ENCODE measurements at places on chromosomes 2 and 18.

GRCh38 chr2:29343830-29344229 is 228.6 kb downstream of the CLIP4 start:
- DNase-seq = no peak

GRCh38 chr2:207746131-207746530 is 23.6 kb downstream of the FZD5 start:
- peak; percentile 36 for DNase-seq

GRCh38 chr2:153478289-153479261 is at the start of gene RPRM:
TSS of gene RPRM (minus strand) at chr2:153478762. CDS start at chr2:153478565, 197 bp downstream.
- peak; percentile 59 for DNase-seq

DNA sequence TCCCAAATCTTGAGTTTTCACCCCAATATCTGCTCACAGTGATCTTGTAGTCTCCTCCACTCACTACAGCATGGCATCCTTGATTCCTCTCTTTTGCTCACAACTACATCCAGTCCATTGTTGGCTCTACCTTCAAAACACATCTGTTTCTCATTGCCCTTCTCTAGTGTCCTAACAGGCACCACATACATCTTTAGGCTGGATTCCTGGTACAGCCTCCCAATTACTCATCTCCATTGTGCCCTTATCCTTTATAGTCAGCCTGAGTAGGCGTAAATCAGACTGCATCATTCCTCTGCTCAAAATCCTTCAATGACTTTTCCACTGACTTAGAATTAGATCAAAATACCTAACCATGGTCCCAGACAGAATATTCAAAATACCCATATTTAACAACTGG is 10.7 kb upstream of the TAF1B start:
- no peak for DNase-seq

DNA sequence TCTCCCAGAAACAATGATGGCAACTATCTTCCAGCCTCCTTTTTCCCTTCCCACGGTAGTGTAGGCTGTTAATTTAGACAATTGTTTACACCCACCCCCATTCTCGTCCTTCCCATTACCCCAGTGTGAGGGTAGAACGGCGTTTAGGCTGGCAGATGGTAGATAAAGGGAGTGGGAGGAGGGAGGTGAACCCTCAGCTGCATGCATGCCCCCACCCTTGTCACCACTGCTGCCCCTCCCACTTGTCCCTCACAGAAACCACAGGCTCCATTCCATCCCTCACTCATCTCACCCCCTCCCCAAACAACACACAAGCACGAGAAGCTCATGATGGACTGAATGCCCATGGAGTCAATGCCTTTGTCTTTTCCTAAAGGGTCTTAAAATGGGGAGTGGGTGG is 107.9 kb upstream of the PARD3B start:
- no peak for DNase-seq

DNA sequence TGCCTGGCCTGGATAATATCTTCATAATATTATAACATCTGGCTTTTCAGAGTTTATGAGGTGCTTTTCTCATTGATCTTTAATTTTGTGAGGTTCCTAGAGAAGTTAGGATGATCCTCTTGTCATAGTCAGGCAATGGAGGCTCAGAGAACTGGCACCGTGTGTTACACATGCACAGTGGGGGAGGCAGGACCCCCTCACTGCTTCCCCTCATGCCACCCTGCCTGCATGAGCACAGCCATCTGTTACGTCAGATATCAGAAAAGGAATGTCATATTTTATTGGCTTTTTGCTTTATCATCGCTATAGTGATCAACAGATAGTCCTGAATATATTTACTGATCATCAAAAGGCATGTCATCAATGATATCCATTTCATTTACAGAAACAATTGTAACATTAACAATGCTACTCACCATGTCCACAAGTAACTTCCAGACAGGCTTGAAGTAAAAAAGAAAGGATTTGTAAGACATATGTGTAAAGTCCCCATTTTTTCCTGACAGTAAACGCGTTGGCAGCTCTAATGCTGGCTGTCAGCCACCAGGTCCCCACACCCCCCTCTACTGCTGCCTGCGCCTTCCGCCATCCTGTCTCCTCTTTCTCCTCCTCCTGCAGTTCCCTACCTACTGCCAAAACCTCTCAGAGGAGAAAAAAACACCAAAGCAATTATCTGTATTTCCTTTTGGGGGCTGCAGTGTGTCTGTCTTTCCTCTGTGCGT is 18.8 kb downstream of the ENOSF1 start:
- no peak for DNase-seq

- DNase-seq = no peak
Observed at GRCh38 chr2:180115675-180116074, 108.6 kb upstream of the CWC22 start.

DNA sequence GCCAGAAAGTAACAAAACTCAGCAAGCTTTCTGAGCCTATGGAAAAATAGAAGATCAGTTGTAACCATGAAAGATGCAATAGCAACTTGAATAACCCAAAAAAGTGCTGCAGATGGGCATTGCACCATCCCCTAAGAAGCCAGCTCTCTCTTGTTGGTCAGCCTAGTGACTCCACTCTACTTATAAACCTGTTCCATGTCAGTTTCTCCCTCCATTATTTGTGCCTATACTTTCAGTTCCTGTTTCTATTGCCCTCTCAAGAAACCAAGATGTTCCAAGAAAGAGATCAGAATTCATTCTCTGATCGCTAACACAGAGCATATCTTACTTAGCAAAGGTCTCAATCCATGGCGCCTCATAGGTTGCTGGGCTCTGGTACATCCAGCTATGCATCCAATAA is 170.3 kb upstream of the MAP2 start:
- DNase-seq = no peak

DNA sequence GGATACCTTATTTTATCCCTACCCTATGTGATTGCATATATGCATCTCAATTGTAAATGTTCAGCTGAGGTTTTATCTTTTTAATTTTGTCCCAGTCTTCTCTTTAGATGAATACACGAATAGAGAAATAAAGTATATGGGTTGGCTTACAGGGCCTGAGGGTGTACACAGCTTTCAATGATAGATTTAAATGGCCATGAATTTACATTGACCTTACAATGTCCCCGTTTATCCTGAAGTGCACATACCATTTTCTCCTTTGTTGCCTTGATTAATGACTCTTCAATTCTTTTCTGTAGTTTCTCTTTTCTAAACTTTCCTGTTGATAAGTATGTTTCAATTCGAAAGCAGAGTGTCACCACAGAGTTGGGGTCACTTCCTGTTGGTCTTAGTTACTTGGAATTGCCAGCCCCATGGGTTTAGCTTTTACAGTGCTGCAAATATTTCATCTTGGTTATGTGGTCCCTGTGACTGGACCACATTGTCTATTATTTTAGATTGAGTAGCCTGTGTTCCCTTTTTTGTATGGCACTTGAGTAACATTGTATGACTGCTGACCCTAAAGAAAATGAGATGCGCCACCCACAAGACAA is 1616.3 kb upstream of the ACVR2A start:
- DNase-seq = no peak

DNA sequence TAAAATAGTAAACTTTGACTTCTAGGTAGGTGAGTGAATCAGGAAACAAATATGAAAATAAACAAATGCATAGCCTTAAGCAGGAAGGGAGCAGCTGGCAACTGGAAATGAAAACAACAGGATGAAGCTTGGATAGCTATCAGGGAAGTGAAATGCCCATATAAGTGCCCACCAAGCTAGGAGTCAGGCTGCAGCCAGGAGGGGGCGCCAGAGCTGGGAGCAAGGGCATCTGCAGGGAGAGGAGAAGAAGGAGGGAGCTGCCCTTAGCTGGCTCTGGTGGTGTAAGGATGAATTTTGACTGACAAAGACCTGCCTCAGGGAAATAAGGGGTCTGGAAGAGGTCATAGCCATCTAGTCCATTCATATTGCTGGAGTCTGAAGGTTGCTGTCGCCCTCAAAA is 298.3 kb downstream of the TDRD15 start:
- no peak for DNase-seq

GRCh38 chr2:151673016-151673415 is 61.3 kb downstream of the NEB start:
- DNase-seq = no peak

GRCh38 chr2:204535764-204536163 is 9.5 kb upstream of the PARD3B start:
- no peak for DNase-seq

GRCh38 chr2:186918495-186918894 is 69.5 kb upstream of the ZSWIM2 start:
- DNase-seq = no peak

- no peak for DNase-seq
Observed at GRCh38 chr2:134244086-134244485, 9.8 kb upstream of the MGAT5 start.

GRCh38 chr2:176961775-176962619 is 250.6 kb upstream of the HNRNPA3 start:
- DNase-seq = no peak

DNA sequence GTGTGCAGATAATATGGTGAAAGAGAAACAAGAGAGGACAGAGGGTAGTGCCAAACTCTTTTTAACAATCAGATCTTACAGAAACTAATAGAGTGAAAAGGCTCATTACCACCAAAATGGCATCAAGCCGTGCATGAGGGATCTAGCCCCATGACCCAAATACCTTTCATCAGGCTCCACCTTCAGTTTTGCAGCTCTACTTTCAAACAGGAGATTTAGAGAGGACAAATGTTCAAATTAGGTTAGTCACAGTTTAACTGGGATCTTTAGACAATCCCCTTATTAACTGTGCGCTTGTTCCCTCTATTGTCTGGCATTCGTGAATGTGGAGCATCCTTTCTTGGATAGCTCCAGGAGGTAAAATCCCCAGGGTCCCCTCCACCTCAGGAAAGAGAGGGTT is 1209.3 kb upstream of the CHAC2 start:
- no peak for DNase-seq

DNA sequence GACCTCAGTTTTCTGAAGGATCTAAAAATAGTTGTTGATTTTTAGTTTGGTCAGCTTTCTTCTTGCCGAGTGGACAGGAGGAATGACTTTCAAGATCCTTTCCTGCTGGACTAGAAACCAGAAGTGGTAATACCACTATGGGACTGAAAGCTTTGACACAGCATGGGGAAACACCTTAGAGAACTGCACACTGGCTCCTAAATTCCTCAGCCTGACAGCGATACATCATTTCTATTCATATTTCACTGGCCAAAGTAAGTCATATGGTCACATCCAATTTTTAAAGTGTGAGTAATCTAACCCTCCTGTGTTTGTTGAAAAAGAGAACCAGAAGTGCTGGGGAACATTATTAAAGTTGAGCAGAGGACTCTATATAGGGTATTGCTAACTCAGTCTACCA is 244.7 kb upstream of the MMADHC start:
- no peak for DNase-seq

DNA sequence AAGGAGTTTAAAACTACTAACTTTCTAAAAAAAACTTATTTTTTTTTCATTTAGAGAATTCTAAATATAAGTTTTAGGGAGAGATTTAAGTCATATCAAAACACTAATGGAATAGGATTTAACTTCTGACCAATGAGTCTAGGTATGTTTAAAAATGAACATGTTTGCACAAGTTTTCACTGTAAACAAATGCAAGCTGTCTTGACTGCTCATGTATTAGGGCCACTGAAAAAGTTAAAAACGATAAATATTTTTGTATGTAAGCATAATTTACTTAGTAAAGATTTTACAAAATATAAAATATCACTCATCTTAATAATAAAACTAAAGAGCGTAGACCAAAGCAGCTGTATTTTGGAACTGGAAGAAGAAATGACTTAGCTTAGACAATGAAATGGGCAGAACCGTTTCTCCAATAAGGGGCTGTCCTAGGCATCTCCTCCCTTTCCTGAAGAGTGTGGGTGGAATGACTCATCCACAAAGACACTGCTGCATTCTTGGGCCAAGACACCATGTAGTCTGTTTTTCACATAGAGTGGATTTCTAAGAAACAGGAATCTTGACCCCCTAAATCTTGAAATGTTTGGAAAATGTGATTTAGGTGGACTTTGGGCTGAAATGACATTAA is 118.8 kb downstream of the MEP1B start:
- DNase-seq = no peak

Data from CD4-positive, alpha-beta memory T cell (primary cell).